ENCODE measurements at places on chromosomes 1 and 21. TPM values are rescaled to one million over a fixed set of nuclear protein-coding genes. Genes with fewer than 3 reads are reported as not detected.

- DNase-seq = no peak
Observed at GRCh38 chr1:8858112-8858668, 20.3 kb downstream of the ENO1 start.

DNA sequence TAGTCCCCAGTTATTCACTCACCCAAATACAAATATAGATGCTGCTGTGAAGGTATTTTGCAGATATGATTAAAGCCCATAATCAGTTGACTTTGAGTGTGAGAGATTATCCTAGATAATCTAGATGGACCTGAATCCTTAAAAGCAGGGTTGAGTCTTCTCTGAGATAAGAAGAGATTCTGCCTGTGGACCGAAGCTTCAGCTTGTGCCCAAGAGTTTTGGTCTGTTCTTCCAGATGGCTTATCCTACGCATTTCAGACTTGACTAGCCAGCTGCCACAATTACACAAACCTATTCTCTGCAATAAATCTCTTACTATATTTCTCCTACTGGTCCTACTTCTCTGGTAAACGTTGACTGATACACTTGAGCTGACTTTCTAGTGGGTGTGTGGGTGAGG, 145.1 kb downstream of the KCNJ6 start:
- DNase-seq = no peak

GRCh38 chr1:217471403-217471802, 159.5 kb downstream of the GPATCH2 start:
- no peak for DNase-seq

DNA sequence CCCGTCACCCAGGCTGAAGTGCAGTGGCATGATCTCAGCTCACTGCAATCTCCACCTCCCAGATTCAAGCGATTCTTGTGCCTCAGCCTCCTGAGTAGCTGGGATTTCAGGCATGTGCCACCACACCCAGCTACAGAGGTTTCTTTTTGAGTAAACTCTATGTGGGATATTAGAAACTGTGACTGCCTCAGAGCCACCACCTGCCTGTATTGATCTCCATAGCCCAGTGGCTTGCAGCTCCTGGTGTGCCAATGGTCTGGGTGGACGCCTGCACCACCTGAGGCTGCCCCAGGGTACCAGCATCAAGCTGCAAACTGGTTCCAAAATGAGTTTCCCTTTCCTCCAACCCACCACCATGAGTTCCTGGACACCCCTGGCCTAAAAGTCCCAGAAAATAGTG, 89.7 kb upstream of the SLC44A3 start:
- no peak for DNase-seq

Gene UFC1
- 91.5 TPM for polyA plus RNA-seq

Gene LCA5L
- 1.8 TPM for polyA plus RNA-seq

Gene CACHD1
- polyA plus RNA-seq = 13.0 TPM

GRCh38 chr1:41631154-41631553, 146.7 kb upstream of the EDN2 start:
- DNase-seq = no peak

- no peak for DNase-seq
Observed at GRCh38 chr1:49351768-49352167, 575.1 kb upstream of the BEND5 start.

GRCh38 chr1:57551476-57551875, 127.6 kb upstream of the DAB1 start:
- no peak for DNase-seq

DNA sequence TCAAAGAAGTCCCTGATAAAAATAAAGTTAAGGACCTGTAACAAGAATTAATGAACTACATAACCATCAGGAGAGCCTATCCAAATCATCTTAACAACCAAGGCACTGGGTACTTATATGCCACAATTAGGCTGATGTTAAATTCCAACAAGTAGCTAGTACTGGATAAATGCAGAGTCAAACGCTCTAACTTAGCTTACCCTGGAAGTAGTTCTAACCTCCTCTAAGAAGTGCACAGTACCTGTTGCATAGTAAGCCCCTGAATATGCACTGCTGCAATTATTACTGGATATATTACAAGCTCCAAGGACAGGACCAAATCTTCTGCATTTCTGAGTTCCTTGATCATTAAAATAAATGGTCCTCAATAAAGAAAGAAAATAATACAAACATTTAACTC, 125.8 kb downstream of the RERE start:
- DNase-seq = no peak

DNA sequence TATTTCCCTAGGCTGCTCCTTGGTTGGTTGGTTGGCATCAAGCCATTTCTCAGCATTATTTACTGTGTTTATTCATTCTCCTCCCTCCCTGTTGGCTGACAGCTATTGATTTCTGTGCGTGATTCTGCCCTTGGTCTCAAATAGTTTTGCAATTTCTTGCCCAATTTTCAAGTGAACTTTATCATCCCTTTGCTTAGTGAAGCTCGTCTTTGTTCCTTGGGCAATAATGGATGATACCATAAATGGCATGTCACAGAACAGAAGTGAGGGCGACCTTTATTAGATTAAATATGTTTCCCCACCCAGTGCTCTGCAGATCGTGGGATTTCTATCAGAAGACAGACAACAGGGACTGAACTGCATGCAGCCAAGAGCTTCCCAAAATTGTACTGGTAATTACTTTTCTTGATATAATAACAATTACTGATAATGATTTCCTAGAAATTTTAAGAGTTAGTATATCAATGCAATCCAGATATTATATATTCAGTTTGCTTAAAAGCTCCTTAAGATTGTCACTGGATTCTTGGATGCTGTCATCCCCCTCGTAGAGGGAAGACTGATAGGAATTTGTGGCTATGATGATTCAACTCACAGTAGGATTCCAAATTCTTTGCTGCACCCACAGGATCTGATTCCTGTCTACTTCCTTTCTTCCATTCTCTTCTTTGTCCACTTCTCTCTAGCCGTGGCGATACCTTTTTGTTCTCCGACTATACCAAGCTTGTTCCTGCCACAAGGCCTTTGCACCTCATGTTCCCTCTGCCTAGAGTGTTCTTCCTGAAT, 122.1 kb upstream of the KAZN start:
- DNase-seq = no peak

GRCh38 chr1:209531006-209531405, 52.5 kb upstream of the CAMK1G start:
- DNase-seq = no peak

Gene DDR2
- 34.6 TPM for polyA plus RNA-seq

Data from hindlimb muscle (tissue), 1 donor.